H9 (cell line): ENCODE measurements at places on chromosomes 16 and 17. TPM values are rescaled to one million over a fixed set of nuclear protein-coding genes. Genes with fewer than 3 reads are reported as not detected.

The BBS2 gene
- total RNA-seq, result 13.0 and 13.1 TPM in 2 replicates

The PHF23 gene
- total RNA-seq, result 105 and 110 TPM in 2 replicates

The MEFV gene
- not detected in 2 replicates for total RNA-seq

The SALL1 gene
- total RNA-seq, result 87.6 and 101 TPM in 2 replicates

GRCh38 chr16:67964477-67965131 lies 3.8 kb downstream of the SLC12A4 start:
- DNase-seq, result no peak

The PTGES3L gene
- 4.0 and 4.2 TPM in 2 replicates for total RNA-seq

The RAMP2 gene
- 10.9 and 11.7 TPM in 2 replicates for total RNA-seq
